Stimulated activated CD8-positive, alpha-beta memory T cell treated with anti-CD3 and anti-CD28 coated beads, Interleukin-7, amount 100 ng/mL, for 24 hours (primary cell): ENCODE measurements at places on chromosomes 1 and 21.

GRCh38 chr1:218945050-218945449 lies 228.6 kb upstream of the LYPLAL1 start:
- no peak for DNase-seq

- no peak for DNase-seq
These were observed 24.0 kb downstream of the EXOC8 start for GRCh38 chr1:231313661-231314060.

DNA sequence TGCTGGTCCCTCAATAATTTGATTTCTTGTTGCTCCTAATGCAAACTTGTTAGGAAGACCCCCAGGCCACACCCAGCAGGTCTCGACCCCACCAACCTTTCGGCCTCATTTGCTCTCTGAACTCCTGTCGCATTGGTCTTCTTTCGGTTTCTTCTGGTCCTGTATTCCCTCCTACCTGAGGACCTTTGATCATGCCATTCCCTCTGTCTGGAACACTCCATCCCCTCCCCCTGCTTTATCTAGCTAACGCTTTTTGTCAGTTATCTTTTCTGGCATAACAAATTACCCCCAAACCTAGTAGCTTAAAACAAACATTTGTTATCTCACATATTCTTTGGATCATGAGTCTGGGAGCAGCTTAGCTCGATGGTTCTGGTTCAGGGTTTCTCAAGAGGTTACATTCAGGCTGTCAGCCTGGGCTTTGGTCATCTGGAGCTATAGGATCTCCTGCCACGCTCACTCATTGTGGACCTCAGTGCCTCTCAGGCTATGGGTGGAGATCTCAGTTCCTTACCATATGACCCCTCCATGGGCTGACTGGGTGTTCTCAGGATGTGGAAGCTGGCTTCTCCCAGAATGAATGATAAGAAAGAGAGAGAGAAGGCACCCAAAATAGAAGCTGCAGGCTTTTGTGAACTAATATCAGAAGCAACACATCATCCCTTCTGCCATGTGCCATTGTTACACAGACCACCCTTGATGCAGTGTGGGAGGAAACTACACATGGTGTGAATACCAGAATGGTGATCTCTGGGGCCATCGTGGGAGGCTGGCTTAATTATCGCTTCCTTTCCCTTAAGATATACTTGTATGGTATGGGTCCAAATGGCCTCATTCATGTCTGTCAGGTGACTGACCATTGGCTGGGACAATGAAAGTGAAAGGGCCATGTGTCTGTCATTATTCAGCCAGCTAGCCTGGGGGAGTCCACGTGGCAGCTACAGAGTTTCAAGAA lies 29.1 kb upstream of the BCAR3 start:
- no peak for DNase-seq

DNA sequence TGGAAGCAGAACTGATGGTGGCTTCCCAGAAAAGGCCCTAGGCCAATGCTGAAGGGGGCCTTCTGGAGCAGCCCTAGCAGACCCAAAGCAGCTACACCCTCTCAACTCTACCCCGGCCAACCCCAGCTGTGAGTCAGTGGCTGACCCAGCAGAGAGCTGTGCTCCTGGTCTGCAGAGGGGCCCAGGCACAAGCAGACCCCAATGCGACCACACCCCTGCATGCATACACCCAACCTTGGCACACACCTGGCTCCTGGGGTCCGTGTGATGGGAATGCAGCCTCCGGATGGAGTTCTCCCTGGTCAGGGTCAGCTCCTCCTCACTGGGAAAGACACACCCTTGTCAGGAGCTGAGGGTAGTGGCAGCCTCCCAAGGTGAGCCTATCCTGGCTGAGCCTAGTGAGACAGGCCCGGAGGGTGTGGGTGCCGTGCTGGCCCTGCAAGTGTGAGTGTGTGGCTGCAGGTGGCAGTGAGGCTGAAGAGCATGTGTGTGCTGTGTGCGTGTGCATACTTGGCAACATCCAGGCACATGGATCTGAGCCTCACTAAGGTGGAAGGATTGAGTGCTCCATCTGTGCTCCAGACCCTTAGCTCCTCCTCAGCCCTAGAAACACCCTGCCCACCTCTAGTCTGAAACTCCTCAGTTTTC lies 3.9 kb upstream of the ARHGAP30 start:
- no peak for DNase-seq

DNA sequence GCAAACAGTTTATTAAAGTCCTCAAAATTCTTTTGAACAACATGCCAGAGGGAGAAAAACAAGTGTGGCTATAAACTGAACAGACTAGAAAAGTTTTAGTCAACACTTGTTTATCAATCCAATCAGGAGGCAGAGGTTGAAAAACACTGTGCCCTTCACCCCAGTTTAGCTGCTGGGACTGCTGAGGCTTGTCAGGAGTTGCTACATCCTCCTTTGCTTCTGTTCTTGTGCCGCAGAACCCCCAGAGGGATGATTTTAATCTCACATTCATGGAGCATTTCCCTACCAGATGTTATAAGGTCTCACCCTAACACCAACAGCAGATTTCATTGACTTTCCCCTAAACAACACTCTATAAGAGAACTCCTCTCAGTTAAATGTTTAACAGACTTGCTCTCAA lies 321.2 kb downstream of the VAV3 start:
- DNase-seq, result no peak

DNA sequence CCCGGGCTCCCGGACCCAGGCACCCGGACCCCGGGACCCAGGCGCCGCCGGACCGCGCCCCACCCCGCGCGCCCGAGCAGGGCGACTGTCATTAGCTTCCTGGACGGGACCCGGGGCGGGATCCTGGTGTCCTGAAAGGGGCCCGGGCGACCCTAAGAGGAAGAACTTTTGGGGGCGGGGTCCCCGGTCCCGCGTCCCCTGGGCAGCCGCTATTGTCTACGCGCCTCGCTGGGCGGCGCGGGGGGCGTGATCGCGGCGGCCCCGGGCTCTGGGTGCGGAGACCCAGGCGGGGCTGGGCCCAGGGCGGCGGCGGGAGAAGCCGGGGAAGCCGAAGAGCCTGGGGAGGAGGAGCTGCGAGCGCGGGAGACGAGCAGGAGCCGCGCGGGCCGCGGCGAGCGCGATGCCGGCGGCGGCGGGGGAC lies 465 bp downstream of the HUNK start:
- DNase-seq, result no peak

GRCh38 chr1:224554620-224555259 lies 61.4 kb upstream of the CNIH3 start:
- DNase-seq, result no peak

- no peak for DNase-seq
These were observed 62.9 kb upstream of the HOOK1 start for GRCh38 chr1:59751801-59752200.

- no peak for DNase-seq
These were observed 1.1 kb downstream of the LGALS8 start for GRCh38 chr1:236524895-236525184.

DNA sequence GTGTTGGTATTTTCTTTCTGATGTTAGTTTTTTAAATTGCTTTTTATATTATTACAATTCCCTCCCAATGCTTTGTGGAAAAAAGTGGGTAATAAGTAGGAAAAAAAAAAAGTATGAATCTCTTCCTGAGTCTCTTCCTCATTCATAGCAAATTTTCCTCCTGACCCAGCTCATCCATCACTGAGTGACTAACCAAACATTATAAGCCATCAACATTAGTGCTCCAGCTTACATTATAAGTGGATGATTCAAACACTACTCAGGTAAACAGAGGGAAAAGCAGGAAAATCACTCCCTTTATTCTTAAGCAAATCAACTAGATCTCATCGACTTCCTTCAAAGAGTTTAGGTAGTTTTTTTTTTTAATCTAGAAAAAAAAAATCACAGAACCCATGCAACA lies 15.4 kb upstream of the SAMD13 start:
- DNase-seq, result no peak
